ENCODE measurements at places on chromosomes 6 and 20.

- no peak for DNase-seq
Measured at GRCh38 chr20:4101271-4101670, 85.9 kb upstream of the RNF24 start.

DNA sequence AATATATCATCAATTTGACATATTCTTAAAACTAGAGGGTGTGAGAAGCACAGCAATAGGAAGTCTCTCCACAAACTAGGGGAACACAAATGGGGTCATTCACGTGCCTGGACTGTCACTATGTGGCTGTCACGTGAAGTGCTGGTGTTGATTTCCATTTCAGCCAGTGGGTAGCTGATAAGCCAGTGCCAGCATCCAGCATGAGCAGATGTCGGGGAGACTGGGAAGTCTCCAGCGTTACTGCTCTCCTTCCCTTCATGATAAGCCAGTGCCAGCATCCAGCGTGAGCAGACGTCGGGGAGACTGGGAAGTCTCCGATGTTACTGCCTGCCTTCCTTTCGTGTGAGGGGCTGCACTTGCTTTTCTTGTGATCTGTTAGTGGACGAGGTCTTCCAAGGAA, 5.6 kb upstream of the SLC17A9 start:
- no peak for DNase-seq

DNA sequence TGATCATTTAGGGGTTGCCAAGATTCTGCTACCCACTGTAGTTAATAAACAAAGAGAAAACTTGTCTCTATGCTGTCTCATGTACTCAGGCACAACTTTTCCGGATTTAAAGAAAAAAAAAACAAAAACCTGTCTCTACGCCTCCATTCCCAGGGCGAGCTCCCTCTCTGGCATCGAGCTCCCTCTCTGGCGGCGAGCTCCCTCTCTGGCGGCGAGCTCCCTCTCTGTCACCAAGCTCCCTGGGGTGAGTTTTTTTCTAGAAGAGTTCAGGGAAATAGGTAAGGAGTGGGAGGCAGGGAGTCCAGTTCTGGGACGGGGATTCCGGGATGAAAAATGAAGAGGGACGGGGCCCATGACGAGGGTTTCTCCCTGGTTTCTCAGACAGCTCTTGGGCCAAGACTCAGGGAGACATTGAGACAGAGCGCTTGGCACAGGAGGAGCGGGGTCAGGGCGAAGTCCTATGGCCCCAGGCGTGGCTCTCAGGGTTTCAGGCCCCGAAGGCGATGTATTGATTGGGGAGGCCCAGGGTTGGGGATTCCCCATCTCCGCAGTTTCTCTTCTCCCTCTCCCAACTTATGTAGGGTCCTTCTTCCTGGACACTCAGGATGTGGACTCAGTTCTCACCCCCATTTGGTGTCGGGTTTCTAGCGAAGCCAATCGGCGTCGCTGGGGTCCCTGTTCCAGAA, 16.5 kb upstream of the HLA-A start:
- peak; percentile 56 for DNase-seq

GRCh38 chr6:155521719-155522118, 66.1 kb upstream of the NOX3 start:
- DNase-seq: peak; percentile 80

GRCh38 chr6:28205879-28206278, 19.2 kb upstream of the ZSCAN9 start:
- DNase-seq: no peak

DNA sequence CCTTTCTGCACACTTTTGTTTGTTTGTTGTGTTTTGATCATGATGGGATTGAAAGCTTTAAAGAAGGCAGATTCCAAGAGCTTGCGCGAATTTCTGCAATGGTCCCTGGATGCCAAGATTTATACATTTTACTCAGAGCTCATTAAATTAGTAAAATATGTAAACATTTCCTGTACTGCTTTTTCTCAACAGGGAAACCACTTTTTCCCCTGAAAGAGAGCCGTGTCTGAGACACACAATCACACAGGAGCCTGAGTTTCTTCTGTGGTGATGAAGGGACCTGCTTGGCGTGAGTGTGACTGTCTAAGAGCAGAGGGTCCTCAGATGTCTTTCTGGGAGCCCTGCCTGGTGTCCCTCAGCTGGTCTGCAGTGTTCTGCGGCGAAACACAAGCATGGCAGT, 12.1 kb upstream of the TAGAP start:
- no peak for DNase-seq

GRCh38 chr6:138529478-138529877, 30.2 kb upstream of the NHSL1 start:
- no peak for DNase-seq

DNA sequence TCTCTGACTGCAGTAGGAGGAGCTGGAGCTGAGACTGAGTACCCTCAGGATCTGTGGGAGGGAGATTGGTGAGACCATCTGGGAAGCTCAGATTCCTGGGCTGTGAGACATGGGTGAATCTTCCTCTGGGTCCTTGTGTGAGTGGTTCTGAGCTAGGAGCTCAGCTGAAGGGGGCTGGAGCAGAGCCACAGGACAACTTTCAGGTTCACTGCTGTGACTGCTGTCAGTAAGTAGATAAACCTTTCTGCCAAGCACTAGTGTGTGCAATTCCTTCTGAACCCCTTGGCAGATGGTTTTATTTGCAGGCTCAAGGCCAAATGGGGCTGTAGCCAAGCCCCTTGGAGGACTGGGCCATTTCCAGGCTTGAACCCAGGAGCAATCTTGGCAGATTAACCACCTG, 49.6 kb upstream of the SNAP91 start:
- no peak for DNase-seq

DNA sequence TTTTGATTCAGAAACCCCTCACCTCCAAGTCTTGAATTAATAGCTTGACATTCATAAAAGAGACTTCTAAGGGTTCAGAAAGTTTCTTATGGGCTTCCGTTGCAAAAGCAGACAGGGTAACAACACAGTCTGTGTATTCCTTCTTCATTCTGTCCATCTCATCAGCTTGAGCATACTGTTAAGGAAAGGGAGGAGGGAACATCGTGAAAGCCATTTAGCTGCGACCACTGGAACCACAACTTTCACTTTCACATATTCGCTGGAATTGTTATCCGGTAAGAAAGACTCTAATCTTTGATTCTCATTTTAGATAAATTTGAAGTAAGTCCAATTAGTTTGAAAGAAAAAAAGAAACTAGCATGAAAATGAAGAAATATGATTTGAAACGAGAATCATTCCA, 174.4 kb downstream of the SYNE1 start:
- no peak for DNase-seq

DNA sequence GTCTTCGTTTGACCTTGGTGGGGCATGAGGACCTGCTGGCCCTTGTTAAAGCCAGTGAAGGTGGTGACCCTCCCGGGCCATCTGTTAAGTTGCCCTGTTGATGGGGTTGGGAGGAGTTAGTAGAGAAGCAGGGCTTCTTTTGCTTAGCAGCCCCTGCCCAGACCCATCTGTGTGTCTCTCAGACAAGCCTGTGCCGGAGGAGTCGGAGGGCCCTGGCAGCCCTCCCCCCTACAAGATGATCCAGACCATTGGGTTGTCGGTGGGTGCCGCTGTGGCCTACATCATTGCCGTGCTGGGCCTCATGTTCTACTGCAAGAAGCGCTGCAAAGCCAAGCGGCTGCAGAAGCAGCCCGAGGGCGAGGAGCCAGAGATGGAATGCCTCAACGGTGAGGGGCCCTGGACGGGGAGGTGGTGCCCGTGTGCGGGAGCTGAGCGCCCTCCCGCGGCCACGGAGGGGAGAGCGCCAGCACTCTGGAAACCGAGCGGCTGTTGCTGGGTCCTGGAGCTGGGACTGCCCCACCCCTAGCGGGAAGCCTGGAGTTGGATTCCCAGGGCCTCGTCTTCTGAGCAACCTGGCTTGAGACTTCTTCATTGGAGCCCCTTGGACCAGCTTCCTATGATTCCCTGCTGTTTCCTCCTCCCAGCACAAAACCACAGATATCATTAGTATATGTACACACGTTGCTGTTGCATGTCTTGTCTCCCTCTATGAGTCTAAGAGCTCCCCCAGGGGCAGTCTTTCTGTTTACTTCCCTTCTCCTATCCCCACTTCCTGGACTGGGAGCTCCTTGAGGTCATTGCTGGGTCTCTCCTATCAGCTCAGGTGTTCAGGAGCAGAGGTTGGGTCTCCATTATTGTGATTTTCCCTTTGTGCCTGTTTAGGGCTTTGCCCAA, 27.6 kb upstream of the SRF start:
- peak; percentile 96 for DNase-seq

- no peak for DNase-seq
Measured at GRCh38 chr6:161050134-161050765, 58.7 kb downstream of the MAP3K4 start.

GRCh38 chr6:34346175-34347119, 46.0 kb downstream of the NUDT3 start:
- DNase-seq: no peak

DNA sequence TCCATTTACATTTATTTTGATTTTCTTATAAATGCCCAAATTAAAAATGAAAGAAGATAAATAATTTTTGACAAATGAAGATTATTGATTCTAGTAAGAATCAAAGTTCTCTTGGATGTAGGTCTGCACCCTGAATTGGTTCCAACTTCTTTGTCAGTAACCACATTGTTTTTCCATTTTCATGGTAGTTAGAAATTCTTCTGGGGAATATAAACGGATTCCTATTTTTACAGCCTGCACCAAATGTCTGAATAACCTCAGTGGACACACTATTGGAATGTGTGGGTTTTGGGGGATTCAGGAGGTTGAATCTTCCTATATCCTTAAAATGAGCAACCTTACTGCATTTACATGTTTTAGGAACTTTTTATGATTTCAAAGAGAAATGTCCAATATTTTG, 1085.3 kb upstream of the MAP3K7 start:
- DNase-seq: no peak

DNA sequence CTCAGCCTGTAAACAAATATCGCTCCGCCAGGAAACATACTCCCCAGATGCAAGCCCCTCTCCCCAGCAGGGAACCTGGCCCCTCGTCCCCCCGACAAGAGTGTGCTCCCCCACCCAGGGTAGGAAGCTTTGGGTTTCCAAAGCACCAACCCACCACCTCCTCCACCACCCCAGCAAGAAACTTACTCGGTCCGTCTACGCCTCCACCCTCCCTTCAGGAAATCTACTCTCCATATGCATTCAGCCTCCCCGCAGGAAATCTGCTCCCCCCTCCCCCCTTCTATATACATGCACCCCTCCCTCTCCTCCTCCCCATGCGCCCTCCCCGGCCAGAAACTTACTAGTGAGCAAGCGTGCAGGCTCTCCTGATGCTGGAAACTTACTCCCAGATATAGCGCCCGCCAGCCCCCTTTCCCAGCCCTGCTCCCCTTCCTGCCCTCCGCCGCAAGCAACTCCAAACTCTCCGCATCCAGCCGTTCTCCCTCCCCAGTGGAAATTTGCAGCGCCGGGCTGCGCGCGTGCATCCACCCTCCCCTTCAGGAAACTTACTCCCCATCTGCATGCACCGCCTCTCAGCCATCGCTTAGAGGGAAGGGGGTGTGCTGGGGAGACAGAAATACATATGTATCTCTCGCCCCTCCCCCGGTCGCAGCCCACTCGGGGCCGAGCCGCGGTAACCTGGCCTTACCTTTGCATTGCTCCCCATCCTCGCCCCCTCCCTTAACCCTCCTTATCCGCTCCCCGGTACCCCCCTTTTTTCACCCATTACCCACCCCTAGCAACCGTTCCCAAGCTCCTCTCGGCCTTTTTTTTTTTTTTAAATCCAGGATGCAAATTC, at the start of gene TRERF1:
Gene TRERF1, minus strand, starts transcription at position 594 of the 838 bp plus-strand sequence. CDS start 182,336 bp downstream, outside the sequence.
- peak; percentile 75 for DNase-seq

DNA sequence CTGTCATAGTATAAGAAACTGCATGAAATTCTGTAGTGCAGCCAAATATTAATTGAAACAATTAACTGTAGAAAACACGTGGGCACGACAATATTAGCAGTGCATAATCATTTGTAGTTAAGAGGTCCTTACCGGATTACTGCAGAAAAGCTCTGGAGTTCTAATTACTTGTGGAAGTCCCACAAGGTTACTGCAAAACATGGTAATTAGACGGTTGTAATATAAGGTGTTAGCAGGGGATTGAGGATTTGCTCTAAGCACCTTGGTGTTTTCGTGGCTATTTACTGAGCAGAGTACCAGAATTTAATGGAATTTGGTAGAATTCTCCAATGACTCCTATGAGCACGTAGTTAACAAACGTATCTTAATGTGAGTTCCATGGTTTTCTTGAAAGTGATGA, 473.6 kb upstream of the AGPAT4 start:
- DNase-seq: no peak

GRCh38 chr6:143356101-143356880, 94.2 kb downstream of the ADAT2 start:
- no peak for DNase-seq

DNA sequence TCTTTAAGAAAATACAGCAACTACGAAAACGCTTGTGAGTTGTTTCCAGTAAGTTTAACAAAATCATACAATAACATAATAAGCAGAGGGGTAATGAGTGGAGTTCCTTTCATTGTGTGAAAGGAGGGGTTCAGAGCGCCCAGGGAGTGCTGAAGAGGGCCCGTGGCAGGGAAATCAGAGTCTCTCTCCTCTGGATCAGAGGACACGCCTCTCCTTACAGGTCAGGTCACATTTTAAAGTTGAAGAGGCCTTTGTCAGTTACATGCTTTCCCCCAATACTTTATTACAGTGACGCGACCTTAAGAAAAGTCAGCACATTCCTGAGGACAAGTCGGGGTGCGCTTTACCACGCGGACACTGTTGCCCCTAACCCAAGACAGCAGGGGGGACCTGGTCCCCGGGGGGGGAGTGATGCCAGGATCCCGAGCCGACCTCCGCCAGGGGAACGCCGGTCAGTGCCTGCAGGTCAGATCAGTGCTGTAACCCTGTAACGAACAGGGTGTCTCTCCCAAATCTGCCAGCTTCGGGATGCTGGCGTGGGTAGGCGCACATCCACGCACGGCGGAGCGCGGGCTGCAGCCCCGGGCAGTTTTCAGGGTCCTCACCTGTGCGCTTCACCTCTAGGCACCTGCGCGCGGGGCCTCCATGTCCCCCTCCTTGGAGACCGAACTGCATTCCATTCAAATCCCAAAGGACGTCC, 848 bp downstream of the DACT2 start:
- DNase-seq: no peak

DNA sequence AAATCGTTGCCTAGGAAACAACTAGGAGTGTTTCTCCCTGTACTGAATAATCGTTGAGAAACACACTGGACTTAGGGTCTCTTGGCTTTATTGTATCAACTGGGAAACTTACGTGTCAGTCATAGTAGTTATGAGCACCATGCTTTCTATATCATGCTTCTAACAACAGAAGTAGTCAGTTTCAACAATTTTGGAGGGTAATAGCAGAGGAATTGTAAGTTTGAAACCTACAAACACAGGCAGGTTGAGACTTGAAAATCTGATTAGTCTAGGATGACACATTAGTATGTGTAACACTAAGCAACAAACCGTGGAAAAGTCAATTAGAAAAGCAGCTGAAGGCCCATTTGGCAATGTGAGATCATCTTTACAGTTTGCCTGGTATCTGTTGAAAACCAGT, 43.9 kb upstream of the FABP7 start:
- no peak for DNase-seq

GRCh38 chr6:89368107-89368506, 15.6 kb upstream of the UBE2J1 start:
- peak; percentile 71 for DNase-seq

GRCh38 chr6:142797159-142797558, 147.8 kb downstream of the HIVEP2 start:
- DNase-seq: no peak

GRCh38 chr20:42565235-42565995, 624.3 kb downstream of the PTPRT start:
- no peak for DNase-seq

GRCh38 chr20:22797103-22797502, 212.7 kb upstream of the FOXA2 start:
- no peak for DNase-seq
